Metanephros (tissue), 2 donors: ENCODE measurements at places on chromosomes 11 and 22. TPM values are rescaled to one million over a fixed set of nuclear protein-coding genes. Genes with fewer than 3 reads are reported as not detected.

The KIRREL3 gene
- total RNA-seq = 6.1 TPM

The FADS2 gene
- total RNA-seq = 35.3 TPM

The RIN1 gene
- 3.8 TPM for total RNA-seq

The SCGB1D2 gene
- total RNA-seq = not detected

The CTSC gene
- 165 TPM for total RNA-seq
